ENCODE measurements at places on chromosomes 6 and 20. TPM values are rescaled to one million over a fixed set of nuclear protein-coding genes. Genes with fewer than 3 reads are reported as not detected.

Gene HLA-DQA1
- 3.9 TPM for total RNA-seq

Gene NKX2-4
- total RNA-seq: not detected

Gene CNKSR3
- 0.45 TPM for total RNA-seq

Gene DST
- 1.7 TPM for total RNA-seq

Gene LGSN
- not detected for total RNA-seq

Gene NRSN1
- total RNA-seq: not detected

Gene SYNJ2
- total RNA-seq: 27.7 TPM

Gene TRIM15
- total RNA-seq: not detected

Gene AKAP7
- total RNA-seq: 6.5 TPM

Gene RIPOR2
- 88.3 TPM for total RNA-seq

Gene CCN6
- total RNA-seq: not detected

Gene MEI4
- total RNA-seq: not detected

Gene C20orf96
- total RNA-seq: 7.1 TPM

DNA sequence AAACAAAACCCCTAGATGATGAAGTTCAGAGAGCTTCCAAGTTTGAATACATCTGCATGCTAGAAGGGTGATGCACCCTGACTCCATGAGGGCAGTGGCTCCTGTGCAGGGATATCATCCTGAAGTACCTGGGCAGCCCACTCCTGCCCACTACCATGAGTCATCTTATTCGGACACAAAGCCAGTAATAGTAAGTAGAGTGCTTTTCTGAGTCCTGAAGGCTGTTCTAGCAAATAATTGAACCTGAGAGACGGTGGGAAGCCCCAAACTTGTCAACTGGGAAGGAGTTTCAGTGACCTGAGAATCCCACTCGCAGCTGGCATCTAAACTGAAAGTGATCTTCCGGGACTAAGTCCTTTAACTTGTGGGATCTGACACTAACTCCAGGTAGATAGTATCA lies 152.9 kb upstream of the COL21A1 start:
- no peaks in the 10 kb centered on the region for H3K36me3 ChIP-seq
- no peak overlapping the region for H3K4me3 ChIP-seq
- DNase-seq: no peak
- no peaks in the 10 kb centered on the region for H3K27me3 ChIP-seq
- no peak overlapping the region for H3K27ac ChIP-seq
- H3K4me1 ChIP-seq: no peaks in the 10 kb centered on the region

GRCh38 chr6:14452567-14453527 lies 335.3 kb downstream of the CD83 start:
- peak overlapping the region; percentile 66 for H3K27ac ChIP-seq
- DNase-seq: peak; percentile 88
- H3K4me3 ChIP-seq: peak overlapping the region; percentile 15
- peaks cover 63% of the 10 kb centered on the region for H3K4me1 ChIP-seq

DNA sequence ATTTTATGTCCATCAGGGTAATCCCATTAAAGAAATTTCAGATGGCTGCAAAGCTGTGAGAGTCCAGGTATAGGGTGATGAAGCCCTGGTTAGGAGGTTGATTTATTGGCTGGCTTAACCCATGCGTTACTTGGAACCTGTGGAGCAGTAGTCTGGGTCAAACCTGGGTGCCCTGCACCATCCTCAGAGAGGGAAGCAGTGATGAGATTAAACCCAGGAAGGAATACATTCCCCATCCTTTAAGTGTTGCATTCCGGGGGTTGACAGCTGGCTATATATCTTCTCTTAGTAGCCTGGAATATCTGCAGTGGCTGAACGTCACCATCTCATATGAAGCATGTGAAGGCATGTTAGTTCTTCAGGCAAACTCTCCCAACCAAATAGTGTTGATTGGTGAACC lies 44.9 kb upstream of the JAG1 start:
- peaks cover 10% of the 10 kb centered on the region for H3K27me3 ChIP-seq
- no peaks in the 10 kb centered on the region for H3K4me1 ChIP-seq
- DNase-seq: no peak

GRCh38 chr6:29976588-29977424 lies 34.5 kb downstream of the HLA-A start:
- peak; percentile 70 for DNase-seq
- no peaks in the 10 kb centered on the region for H3K36me3 ChIP-seq
- H3K27me3 ChIP-seq: peaks cover 36% of the 10 kb centered on the region
- H3K27ac ChIP-seq: no peak overlapping the region
- H3K4me3 ChIP-seq: peak overlapping the region; percentile 71
- H3K4me1 ChIP-seq: peaks cover 23% of the 10 kb centered on the region

DNA sequence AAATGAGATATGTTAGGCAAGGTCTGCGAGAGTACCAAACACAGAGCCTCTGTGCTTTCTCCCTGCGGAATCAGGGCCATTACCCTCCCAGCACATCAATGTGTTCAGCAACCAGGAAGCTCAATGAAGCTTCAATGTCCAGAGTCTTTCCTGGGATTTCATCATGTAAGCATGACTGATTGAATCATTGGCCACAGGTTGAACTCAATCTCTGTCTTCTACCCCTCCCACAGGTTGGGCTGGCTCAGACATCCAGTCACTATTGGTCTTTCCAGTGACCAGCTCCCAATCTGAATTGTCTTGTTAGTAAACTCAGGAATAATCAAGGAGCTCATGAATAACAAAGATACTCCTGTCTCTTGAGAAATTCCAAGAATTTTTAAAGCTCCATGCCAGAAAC lies 2.7 kb upstream of the DTD1 start:
- H3K36me3 ChIP-seq: no peaks in the 10 kb centered on the region
- H3K4me1 ChIP-seq: peaks cover 26% of the 10 kb centered on the region
- H3K27ac ChIP-seq: no peak overlapping the region

DNA sequence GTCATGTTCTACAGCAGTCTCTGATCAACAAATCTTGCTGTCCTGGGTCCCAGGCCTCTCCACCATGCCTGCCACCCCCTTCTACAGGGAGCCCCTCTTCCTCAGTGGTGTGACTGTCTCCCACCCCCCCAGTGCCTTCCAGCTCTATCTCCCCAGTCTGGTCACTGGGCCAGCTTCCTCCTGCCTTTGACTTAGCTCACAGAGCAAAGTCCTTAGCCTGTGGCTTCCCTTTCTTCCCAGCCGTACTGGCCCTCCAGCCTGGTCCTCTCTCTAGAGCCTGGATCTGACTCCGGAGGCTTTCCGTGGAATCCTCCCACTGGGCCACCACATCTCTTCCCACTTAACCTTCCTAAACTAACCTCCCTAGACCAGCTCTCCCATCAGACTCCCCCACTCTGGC lies 17.0 kb downstream of the MAPK13 start:
- no peak for DNase-seq
- H3K27ac ChIP-seq: no peak overlapping the region
- peaks cover 8% of the 10 kb centered on the region for H3K4me1 ChIP-seq
- H3K27me3 ChIP-seq: no peaks in the 10 kb centered on the region
- no peak overlapping the region for H3K4me3 ChIP-seq

DNA sequence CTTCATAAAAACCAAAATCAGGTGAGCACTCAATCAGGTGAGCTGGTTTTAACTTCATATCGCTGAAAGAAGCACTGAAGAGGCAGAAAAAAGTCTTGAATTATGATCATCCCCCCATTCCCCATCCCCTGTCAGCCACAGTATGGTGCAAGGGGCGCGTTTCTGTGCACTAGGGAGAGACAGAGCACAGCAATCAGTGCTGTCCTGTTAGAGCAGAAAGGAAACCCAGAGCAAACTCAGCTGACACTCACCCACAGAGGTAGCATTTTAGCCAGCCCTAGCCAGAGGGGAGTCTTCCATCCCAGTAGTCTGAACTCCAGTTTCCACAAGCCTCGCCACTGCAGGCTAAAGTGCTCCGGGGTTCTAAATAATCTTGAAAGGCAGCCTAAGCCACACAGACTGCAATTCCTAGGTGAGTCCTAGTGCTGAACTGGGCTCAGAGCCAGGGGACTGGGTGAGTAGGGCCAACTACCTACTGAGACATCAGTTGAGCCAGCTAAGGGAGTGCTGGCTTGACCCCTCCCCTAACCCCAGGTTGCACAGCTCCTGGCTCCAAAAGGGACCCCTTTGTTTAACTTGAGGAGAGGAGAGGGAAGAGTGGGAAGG lies 1352.6 kb upstream of the GJE1 start:
- no peaks in the 10 kb centered on the region for H3K4me1 ChIP-seq
- H3K4me3 ChIP-seq: no peak overlapping the region
- DNase-seq: no peak
- H3K27me3 ChIP-seq: peaks cover 3% of the 10 kb centered on the region

- peaks cover 35% of the 10 kb centered on the region for H3K4me1 ChIP-seq
- DNase-seq: peak; percentile 62
- H3K27me3 ChIP-seq: peaks cover 2% of the 10 kb centered on the region
- peaks cover 24% of the 10 kb centered on the region for H3K36me3 ChIP-seq
Observed at GRCh38 chr6:98946879-98947410, 801 bp downstream of the FBXL4 start.

GRCh38 chr20:458776-459175 lies 3.6 kb downstream of the TBC1D20 start:
- H3K4me1 ChIP-seq: peaks cover 50% of the 10 kb centered on the region
- H3K27me3 ChIP-seq: no peaks in the 10 kb centered on the region
- H3K36me3 ChIP-seq: peaks cover 7% of the 10 kb centered on the region
- H3K27ac ChIP-seq: no peak overlapping the region
- DNase-seq: no peak

GRCh38 chr6:76438768-76439167 lies 366.3 kb upstream of the IMPG1 start:
- no peak overlapping the region for H3K27ac ChIP-seq
- H3K4me1 ChIP-seq: no peaks in the 10 kb centered on the region
- no peak overlapping the region for H3K4me3 ChIP-seq
- no peak for DNase-seq
- no peaks in the 10 kb centered on the region for H3K27me3 ChIP-seq

- no peak overlapping the region for H3K27ac ChIP-seq
- no peak for DNase-seq
- no peaks in the 10 kb centered on the region for H3K36me3 ChIP-seq
- H3K27me3 ChIP-seq: peaks cover 2% of the 10 kb centered on the region
Observed at GRCh38 chr6:131692589-131692988, 8.6 kb downstream of the OR2A4 start.

GRCh38 chr20:2507464-2507863 lies 1.3 kb downstream of the ZNF343 start:
- H3K4me3 ChIP-seq: peak overlapping the region; percentile 96
- H3K27ac ChIP-seq: no peak overlapping the region
- peaks cover 14% of the 10 kb centered on the region for H3K36me3 ChIP-seq
- peaks cover 22% of the 10 kb centered on the region for H3K4me1 ChIP-seq

DNA sequence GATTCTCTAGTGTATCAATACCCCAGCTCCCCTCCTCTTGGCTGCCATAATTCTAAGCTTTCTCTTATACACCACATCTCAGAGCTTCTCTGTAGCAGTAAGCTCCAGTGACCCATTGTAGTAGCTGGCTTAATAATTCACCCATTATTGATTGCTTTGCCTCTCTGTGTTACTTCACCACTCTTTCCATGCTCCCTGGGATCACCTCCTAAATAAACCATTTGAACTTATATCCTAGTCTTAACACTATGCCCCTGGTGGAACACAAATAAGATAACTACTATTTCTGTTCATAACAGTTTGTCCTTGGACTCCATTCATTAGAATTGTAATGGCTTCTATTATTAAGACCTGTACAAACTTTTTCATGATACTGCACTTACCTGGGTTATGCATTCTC lies 758.9 kb downstream of the KIF16B start:
- no peak overlapping the region for H3K4me3 ChIP-seq
- no peak for DNase-seq
- H3K27ac ChIP-seq: no peak overlapping the region

DNA sequence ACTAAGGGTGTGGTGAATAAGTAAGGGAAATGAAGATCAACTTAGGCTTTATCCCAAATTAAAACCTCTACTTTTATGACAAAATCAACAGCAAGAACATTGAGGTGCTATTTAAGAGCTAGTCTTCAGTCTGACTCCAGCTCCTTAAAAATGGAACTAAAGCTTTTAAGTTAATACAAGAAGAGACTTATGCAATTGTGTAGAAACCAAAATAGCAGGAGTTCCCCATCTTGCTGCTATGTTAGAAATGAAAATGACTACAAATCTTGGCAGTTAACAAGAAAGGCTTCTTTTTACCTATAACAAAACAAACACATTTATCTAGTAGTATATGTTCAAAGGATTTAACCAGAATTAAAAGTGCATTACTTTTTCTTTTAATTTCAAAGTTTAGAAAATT lies 25.7 kb downstream of the HMGN3 start:
- H3K36me3 ChIP-seq: peaks cover 23% of the 10 kb centered on the region
- no peak overlapping the region for H3K4me3 ChIP-seq
- H3K4me1 ChIP-seq: no peaks in the 10 kb centered on the region
- H3K27ac ChIP-seq: no peak overlapping the region
- no peak for DNase-seq

DNA sequence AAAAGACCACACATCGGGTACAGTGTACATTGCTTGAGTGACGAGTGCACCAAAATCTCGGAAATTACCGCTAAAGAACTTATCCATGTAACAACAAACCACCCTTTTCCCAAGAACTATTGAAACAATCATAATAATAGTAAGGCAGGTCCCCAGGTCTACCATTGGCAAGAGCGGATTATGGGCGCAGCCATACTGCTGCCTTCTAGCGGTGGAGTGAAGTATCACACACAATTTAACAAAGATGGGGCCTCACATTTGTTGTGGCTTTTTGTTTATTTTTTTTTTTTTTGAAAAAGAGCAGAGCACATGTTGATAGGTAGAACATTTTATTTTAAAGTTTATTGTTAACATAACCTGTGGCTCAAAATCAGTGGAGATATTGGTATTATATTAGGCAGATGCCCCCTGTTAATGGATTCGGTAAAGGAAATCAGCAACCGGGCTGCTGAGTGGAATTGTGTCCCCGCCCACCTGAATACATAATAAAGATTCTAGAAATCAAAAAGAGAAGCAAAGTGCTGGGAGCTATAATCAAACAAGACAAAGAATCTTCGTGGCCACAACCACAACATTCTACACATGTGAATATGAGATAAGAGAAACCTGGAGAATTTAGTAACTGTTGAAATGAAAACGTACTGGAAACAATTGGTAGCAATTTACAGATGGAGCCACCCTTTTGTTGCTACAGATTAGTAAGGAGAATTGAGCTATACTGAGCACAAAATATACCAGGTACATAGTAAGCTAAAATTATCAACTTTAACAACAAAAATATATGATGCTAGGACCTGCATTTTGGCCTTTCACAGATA lies 94.2 kb upstream of the EXOC2 start:
- H3K27me3 ChIP-seq: peaks cover 2% of the 10 kb centered on the region
- H3K4me1 ChIP-seq: peaks cover 23% of the 10 kb centered on the region
- H3K36me3 ChIP-seq: no peaks in the 10 kb centered on the region
- DNase-seq: peak; percentile 22

DNA sequence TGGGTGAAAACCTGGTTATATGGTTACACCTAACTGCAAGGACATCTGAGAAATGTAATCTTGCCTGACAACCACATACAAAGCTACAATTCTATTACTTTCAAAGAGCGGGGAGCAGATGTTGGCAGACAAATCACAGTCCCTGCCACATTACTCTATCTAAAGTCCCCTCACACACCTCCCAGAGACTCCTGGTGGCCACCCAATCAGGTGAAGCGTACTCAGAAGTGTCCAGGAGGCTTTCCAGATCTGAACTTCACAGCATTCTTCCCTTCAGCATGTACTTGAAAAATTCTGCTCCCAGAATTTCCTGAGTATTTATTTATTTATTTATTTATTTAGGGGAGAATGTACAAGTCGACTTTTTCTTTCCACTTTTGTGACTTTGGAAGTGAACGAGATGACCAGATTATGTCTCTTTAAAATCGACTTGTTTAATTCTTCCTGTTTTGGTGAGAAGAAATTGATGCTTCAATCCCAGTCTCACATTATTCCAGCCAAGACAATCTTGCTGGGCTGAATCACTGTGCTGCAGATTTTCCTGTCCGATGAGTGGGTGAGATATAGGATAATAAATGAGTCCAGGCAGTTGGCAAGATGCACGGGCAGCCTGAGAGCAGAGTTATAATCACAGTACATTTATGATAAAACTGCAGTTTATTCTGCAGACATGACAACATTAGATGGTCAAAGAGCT lies 46.9 kb upstream of the POPDC3 start:
- H3K27me3 ChIP-seq: peaks cover 21% of the 10 kb centered on the region
- no peaks in the 10 kb centered on the region for H3K36me3 ChIP-seq
- H3K4me1 ChIP-seq: no peaks in the 10 kb centered on the region
- no peak for DNase-seq

All from activated CD8-positive, alpha-beta T cell treated with anti-CD3 and anti-CD28 coated beads for 36 hours (primary cell).